ENCODE measurements at places on chromosomes 1 and 21.

GRCh38 chr1:156475568-156476500 lies 24.7 kb downstream of the MEF2D start:
- DNase-seq, result no peak

- no peak for DNase-seq
Measured at GRCh38 chr21:38082936-38083485, 166.8 kb upstream of the KCNJ6 start.

DNA sequence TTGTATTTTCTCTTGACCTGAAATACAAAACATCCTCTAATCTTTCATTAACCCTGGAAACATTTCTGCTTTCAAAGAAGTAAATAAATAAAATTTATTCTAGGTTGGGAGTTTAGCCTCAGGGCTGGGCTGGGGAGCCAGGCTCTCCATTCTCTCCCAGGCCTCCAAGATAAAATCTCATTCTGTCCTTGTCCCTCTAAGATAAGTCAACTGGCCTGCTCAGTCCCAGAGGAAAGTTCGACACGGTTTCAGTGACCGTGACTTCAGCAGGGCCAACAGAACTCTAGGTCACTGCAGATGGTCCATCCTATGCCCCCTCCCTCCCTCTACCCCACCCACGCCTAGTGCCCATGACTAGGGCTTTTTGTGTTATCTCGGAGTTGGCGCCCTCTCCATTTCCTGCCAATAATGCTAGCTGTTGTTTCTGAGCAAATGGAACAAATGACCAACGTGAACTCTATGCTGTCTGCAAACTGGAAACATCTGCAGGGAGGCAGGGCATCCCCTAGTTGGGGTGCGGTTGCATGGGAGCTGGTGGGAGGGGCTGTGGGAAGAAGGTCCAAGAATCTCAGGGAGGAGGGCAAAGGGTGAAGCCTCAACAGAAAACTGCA lies 10.1 kb upstream of the ADORA3 start:
- no peak for DNase-seq

GRCh38 chr1:81876901-81877733 lies 76.4 kb downstream of the ADGRL2 start:
- DNase-seq, result no peak

DNA sequence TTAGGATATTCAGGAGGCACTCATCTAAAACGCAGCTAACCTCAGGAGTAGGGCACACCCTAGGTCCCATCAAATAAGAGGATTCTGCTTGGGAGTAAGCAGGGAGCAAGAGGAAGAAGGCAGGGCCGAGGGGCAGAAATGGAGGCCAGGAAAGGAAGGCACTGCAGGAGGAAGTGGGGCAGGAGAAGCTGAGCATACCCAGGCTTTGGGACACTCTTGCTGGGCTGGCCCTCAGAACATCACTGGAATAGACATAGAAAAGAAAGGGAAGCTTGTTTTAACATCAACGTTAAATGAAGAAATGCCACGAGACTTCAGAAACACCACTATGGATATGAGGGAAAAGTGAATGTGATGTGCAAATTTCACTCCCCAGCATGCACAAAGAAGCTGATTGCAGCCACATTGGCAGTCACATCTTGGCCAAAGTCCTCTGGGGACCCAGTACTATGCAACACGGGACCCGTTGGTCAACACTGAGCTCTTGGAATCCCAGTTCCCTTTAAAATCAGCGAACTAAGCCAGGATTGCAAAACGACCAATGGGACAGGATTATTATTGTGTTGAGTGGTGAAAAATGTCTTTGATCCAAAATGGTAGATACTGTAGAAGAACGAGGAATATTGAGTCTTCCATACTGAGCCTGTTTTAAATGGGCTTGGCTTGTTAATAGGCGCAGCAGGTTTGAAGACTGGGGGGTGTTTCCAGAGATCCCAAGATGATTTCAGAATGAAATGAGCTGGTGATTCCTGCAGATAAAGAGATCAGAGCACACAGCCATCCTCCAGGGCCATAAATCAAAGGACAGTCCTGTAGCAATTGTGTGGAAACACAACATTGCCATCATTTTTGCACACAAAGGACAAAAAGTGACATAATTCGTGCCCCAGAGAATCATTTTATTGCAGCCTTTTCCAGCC lies 152.4 kb downstream of the TOMM20 start:
- DNase-seq, result no peak

DNA sequence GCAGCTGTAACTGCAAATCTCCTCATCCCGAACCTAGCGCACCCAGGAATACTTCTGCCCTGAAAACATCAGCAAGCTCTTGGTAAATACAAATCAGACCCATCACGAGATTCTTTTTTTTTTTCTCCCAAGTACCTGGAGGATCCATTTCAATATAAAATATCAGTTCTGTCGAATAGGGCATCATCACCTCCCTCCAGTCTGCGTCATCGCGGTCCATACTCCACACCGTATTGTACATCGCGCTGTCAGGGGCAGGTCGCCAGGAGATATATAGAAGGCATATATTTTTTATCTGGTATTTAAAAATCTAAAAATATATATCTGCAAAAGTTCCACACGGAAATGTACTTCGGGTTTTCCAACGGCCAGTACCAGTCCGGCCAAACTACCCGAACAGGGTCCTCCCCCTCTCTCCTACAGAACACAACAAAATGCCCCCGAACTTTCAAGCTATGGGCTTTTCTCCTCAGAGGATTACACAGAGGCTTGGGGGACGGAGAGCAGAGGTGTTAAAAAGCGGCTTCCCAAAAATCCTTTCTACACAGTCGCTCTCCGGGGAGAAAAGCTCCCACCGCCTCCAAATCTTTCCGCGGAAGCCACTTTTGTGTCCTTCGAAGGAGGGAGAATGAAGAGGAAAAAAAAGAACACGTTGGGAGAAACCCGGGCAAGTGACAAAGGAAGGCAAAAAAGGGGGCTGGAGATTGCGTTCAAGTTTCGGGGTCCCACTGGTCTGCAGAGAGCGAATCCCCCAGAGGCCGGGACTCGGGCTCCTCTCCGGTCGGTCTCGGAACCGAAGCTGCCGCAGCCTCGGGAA lies 509 bp downstream of the PIK3R3 start:
- DNase-seq, result no peak

GRCh38 chr1:60118085-60118484 lies 44.5 kb upstream of the C1orf87 start:
- DNase-seq, result no peak

- no peak for DNase-seq
Measured at GRCh38 chr1:147076442-147076841, 95.8 kb downstream of the PRKAB2 start.
